ENCODE measurements at places on chromosomes 11 and 22.

DNA sequence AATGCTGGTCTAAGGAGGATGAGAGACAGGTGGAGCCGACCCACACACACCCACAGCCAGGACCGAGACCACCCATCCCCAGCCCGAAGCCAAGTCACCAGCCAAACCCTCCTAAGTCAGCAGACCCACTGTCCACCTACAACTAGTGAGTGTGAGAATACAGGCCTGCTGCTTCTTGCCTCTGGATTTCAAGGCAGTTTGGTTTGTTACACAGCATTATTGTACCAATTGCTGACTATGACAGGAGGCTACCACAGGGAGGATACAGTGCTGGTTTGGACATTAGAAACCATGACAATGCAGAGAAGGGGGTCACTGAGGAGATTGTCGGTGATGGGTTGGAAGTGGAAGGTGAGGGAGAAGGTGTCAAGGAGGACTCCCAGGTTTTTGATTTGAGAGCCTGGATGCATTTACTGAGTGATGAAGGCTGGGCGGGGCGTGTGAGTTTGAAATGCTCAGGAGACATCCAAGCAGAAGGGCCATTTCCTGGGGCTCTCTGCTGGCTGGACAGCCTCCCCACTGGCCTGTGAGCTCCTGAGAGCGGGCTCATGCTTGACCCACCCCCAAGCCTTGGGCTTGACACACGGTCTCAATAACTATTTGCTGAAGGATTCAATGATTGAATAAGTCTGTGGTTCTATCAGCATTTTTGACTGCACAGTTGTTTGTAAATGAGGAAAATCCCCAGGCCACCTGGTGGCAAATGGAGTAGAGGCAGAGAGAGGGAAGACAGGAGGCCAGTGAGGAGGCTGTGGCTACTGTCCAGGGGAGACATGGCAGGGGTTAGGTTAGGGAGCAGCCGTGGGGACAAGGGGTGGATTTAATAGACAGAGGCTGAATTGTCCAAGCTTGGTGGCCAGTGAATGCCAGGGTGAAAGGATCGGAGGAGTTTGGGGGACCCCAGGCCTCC is 9.4 kb upstream of the SSTR3 start:
- no peak for DNase-seq

GRCh38 chr11:123063826-123064657 is 2.1 kb upstream of the HSPA8 start:
- DNase-seq = no peak

- DNase-seq = no peak
Observed at GRCh38 chr11:77752516-77752915, 68.0 kb downstream of the RSF1 start.

- DNase-seq = no peak
Observed at GRCh38 chr11:119789766-119790407, 60.9 kb upstream of the NECTIN1 start.
